Colonic mucosa (tissue), 4 donors: ENCODE measurements at places on chromosomes 13 and 19. TPM values are rescaled to one million over a fixed set of nuclear protein-coding genes. Genes with fewer than 3 reads are reported as not detected.

PALM gene
- 3.9 TPM for total RNA-seq

CBLC gene
- total RNA-seq: 65.6 TPM

ALKBH6 gene
- total RNA-seq: 17.0 TPM

- no peaks in the 10 kb centered on the region for H3K36me3 ChIP-seq
- H3K27me3 ChIP-seq: no peaks in the 10 kb centered on the region
- no peaks in the 10 kb centered on the region for H3K4me1 ChIP-seq
- DNase-seq: no peak
- no peak overlapping the region for H3K27ac ChIP-seq
These were observed 1165.8 kb downstream of the OLFM4 start for GRCh38 chr13:54194233-54195024.

DNA sequence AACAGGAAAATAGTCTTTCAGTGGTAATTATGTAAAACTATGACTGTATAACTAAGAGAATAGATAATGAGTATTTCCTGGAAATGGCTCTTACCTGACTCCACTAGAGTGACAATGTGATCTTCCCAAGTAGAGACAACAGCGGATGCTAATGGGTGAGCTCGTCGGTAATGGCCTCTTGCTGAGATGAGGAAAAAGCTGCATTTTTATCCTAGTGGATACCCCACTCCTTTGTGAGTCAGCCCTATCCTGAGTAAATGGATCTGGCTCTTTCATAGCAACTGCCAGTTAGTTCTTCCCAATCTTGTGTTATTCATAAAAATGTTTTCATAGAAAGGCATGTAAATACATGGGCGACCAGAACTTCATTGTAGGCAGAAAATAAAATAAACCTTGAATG lies 299.5 kb downstream of the NALCN start:
- no peak for DNase-seq
- H3K36me3 ChIP-seq: no peaks in the 10 kb centered on the region
- no peak overlapping the region for H3K27ac ChIP-seq
- H3K27me3 ChIP-seq: no peaks in the 10 kb centered on the region

DNA sequence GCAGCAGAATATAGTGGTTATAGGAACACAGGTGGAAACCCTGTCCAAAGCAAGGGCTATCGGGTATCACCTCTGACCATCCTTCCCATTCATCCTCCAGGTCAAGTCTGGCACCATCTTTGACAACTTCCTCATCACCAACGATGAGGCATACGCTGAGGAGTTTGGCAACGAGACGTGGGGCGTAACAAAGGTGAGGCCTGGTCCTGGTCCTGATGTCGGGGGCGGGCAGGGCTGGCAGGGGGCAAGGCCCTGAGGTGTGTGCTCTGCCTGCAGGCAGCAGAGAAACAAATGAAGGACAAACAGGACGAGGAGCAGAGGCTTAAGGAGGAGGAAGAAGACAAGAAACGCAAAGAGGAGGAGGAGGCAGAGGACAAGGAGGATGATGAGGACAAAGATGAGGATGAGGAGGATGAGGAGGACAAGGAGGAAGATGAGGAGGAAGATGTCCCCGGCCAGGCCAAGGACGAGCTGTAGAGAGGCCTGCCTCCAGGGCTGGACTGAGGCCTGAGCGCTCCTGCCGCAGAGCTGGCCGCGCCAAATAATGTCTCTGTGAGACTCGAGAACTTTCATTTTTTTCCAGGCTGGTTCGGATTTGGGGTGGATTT lies 2.1 kb upstream of the RAD23A start:
- H3K4me1 ChIP-seq: peaks cover 28% of the 10 kb centered on the region
- no peaks in the 10 kb centered on the region for H3K27me3 ChIP-seq
- H3K27ac ChIP-seq: no peak overlapping the region
- no peak for DNase-seq

DNA sequence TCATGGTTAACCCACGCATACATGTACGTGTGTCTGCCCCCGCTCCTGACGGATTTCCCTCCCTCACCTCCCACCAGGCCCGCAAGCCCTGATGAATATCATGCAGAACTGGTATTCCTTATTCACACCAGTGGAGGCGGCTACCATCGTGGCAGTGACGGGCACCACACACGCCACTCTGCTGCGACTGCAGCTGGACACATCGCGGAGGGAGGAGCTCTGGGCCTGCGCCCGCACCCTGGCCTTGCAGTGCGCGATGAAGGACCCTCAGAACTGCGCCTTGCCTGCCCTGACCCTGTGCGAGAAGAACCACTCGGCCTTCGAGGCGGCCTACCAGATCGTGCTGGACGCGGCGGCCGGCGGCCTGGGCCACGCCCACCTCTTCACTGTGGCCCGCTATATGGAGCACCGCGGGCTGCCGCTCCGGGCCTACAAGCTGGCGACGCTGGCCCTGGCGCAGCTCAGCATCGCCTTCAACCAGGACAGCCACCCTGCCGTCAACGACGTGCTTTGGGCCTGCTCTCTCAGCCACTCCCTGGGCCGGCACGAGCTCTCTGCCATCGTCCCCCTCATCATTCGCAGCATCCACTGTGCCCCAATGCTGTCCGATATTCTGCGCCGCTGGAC lies 35.0 kb downstream of the ZSWIM4 start:
- H3K27ac ChIP-seq: no peak overlapping the region
- H3K4me1 ChIP-seq: no peaks in the 10 kb centered on the region
- H3K27me3 ChIP-seq: no peaks in the 10 kb centered on the region

- H3K4me3 ChIP-seq: no peak overlapping the region
- H3K36me3 ChIP-seq: no peaks in the 10 kb centered on the region
- H3K27me3 ChIP-seq: no peaks in the 10 kb centered on the region
- H3K27ac ChIP-seq: no peak overlapping the region
- H3K4me1 ChIP-seq: no peaks in the 10 kb centered on the region
These were observed 110.8 kb downstream of the TNFRSF19 start for GRCh38 chr13:23680845-23681669.

- H3K4me1 ChIP-seq: no peaks in the 10 kb centered on the region
- no peak overlapping the region for H3K4me3 ChIP-seq
These were observed 63.5 kb upstream of the CSNK1A1L start for GRCh38 chr13:37168926-37169325.

GRCh38 chr13:112204346-112205327 lies 137.7 kb downstream of the SOX1 start:
- peaks cover 15% of the 10 kb centered on the region for H3K27me3 ChIP-seq
- H3K4me1 ChIP-seq: no peaks in the 10 kb centered on the region
- H3K36me3 ChIP-seq: no peaks in the 10 kb centered on the region
- H3K27ac ChIP-seq: no peak overlapping the region

DNA sequence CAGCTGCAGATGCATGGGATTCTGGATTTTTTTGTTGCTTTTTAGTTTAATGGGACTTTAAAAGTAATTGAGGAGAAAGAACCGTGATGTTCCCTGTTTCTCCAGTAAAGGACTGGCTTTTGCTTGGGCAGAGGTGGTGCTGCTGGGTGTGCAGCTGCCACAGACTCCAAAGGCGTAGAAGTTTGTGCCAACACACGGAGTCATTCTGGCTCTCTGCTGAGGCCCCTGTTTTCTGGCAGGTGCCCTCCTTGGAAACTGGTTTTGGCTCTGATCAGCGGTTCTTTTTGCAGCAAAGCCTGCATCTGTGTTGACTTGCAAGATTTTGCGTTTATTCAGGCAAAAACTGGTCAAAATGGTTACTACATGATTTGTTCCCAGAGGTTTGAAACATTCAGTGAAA lies 16.0 kb upstream of the QTRT1 start:
- H3K4me1 ChIP-seq: no peaks in the 10 kb centered on the region
- no peak overlapping the region for H3K4me3 ChIP-seq
- DNase-seq: no peak
- H3K27me3 ChIP-seq: no peaks in the 10 kb centered on the region
- H3K27ac ChIP-seq: no peak overlapping the region

- no peak overlapping the region for H3K4me3 ChIP-seq
- H3K27me3 ChIP-seq: no peaks in the 10 kb centered on the region
- peak overlapping the region; percentile 95 for H3K27ac ChIP-seq
- no peaks in the 10 kb centered on the region for H3K36me3 ChIP-seq
- DNase-seq: peak; percentile 90
- H3K4me1 ChIP-seq: peaks cover 59% of the 10 kb centered on the region
These were observed 29.4 kb downstream of the DNM2 start for GRCh38 chr19:10747271-10747670.

- no peaks in the 10 kb centered on the region for H3K27me3 ChIP-seq
- no peak for DNase-seq
- H3K27ac ChIP-seq: no peak overlapping the region
- H3K36me3 ChIP-seq: no peaks in the 10 kb centered on the region
- H3K4me1 ChIP-seq: no peaks in the 10 kb centered on the region
These were observed 47.8 kb upstream of the DIAPH3 start for GRCh38 chr13:60211548-60211947.

GRCh38 chr19:16914421-16914820 lies 25.6 kb downstream of the F2RL3 start:
- H3K36me3 ChIP-seq: no peaks in the 10 kb centered on the region
- H3K27me3 ChIP-seq: no peaks in the 10 kb centered on the region
- H3K27ac ChIP-seq: no peak overlapping the region
